Stimulated activated CD8-positive, alpha-beta memory T cell treated with anti-CD3 and anti-CD28 coated beads, Interleukin-12 subunit alpha, Interleukin-12 subunit beta, amount 100 ng/mL, for 1 hour (primary cell): ENCODE measurements at places on chromosomes 3 and 15.

DNA sequence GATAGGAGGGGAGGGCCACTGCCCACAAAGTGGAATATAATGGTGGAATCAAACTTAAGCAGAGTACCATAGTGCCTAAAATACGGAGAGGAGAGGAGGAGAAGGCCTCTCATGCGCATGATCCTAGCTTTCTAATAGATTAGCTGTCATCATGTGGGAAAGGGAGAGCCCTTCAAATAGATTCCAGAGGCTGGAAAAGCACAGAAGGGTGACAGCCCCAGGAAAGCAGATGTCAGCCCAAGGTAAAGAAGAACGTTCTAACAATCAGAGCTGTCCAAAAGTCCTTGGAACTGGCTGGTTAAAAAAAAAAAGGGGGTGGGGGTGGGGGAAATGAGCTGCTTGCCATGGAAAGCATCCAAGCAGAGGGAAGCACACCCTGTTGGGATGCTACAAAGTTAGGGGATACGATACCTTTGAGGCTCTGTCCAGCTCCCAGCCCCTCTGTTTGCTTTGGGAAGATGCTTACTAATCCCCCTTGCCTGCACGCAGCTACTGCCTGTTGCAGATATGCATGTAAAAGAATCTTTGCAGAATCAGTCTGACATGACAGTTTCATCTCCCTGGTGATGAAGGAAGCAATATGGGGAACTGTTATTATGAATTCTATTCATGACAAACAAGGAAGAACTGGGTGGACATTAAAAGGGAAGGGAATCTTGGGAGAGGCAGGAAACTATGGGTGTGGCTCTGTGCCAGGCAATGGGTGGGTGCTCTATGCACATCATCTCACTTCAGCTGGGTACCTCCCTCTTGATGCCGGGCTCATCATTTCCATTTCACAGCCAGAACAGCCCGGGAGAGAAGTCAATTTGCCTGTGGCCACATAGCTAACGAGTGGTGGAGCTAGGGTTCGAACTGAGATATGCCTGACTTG, 10.1 kb upstream of the LMCD1 start:
- no peak for DNase-seq

DNA sequence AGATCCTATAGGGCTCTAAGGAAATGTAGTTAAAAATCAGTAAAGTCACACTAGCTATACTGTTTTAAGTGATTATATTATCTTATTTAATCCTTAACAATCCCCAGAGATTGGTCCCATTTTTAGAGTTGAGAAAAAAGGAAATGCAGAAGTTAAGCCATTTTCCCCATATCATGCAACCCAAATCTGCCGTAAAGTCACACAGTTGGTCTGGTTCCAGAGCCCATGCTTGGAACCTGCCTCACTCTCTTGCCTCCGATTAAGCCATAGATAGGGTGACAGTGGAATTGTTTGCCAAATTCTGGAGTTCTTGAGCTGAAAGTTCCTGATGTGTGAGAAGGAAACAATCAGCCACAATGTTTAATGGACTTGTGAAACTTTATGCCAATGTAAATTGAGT, 2.3 kb upstream of the P2RY13 start:
- DNase-seq = no peak

GRCh38 chr3:125281381-125281780, 68.8 kb upstream of the SLC12A8 start:
- no peak for DNase-seq

DNA sequence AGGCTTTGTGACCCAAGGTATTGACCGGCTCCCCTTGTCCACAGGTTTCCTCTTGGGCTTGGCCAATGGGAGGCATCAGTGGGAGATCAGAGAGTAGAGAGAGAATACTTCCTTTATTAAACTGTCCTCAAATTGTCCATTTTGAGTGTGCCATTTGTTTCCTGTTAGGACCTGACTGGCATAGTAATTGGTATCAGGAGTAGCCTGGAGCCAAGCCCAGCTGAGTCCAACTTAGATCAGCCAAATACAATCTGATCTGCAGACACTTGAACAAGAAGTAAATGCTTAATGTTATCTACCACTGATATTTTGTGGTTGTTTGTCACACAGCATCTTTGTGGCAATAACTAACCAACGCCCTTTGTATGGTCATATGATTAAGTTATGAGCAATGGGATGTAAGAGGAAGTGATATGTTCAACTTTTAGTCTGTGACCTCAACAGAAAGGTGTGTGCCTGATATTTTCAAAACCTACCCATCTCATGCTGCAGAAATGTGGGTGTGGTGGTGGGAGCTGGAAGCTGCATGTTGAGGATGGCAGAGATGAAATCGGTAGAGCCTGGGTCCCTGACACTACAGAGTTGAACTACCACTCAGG, 13.3 kb downstream of the MYD88 start:
- DNase-seq = no peak

DNA sequence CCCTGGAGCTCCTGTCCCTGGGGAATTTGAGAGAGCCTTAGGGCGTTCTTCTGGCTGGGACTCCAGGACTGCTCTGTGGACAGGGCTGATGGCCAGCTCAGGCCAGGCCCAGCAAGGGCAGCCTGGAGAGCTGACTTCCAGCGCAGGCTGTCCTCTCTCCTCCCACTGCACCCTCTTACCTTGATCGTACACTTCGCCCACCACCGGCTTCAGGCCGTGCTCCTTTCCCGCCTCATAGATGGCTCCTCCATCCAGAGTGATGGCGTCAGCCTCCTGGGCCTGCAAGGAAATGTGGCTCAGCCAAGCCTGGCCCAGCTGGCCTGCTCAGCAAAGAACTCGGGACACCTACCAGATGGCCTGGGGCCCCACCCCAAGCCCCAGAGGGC, 3.1 kb downstream of the MELTF start:
- no peak for DNase-seq

- no peak for DNase-seq
Measured at GRCh38 chr3:17398959-17399551, 343.4 kb downstream of the TBC1D5 start.

GRCh38 chr3:65927576-65927975, 111.1 kb downstream of the MAGI1 start:
- no peak for DNase-seq

DNA sequence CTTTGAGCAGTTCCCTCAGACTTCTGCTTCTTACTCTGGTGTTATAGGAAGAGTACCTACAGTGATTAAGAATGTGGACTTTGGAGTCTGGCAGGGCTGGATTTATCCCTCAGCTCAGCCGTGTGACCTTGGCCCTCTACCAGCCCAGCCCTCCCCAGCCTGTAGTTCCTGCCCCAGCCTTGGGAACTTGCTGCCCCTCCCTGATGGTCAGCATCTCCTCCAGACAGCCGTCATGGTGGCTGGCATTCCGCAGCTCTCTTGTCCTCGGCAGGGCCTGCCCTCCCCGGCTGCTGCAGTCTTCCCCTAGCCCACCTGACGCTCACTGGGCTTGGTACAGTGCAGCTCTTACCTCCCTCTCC, 21.9 kb upstream of the CPNE9 start:
- no peak for DNase-seq

DNA sequence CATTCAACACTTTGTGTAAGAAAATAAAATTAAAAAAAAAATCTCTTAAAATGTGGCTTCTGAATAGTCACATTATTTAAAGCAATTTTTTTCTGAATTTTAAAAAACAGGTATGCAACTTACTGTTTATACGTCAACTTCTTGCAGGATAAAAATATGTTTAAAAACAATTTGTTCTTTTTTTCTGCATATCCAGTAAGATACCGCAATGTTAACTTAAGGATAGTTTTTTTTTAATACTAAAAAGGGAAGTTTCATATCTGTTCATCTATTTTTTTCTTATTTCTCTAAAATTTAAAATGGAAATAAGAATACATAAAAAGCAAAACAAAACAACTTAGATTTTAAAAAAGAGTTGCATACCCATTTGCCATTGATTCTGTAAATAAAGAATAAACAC, 27.4 kb downstream of the GOLIM4 start:
- DNase-seq = no peak

GRCh38 chr3:158802409-158803268, 785 bp downstream of the MFSD1 start:
- DNase-seq = no peak

- DNase-seq = no peak
Measured at GRCh38 chr15:76939715-76940114, 8.2 kb downstream of the RCN2 start.

DNA sequence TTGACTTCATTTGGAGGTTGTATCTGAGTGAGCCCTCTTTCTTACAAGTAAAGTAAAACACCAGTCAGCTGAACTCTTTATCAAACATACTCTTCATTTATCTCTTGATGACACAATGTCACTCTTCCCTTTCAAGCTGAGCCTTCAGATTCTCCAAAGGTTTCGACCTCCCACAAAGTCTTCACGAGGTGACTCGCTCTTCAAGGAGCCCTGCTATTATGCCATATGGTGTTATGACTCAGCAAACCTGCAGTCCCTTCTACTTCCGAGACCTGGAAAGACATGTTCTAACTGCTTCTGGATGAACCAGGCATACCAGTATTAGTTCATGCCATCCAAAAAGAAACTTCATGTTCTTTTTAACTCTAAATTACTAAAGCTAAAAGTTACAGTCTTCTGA, 23.1 kb downstream of the AADAC start:
- DNase-seq = no peak

GRCh38 chr15:84911879-84912660, 27.6 kb downstream of the SLC28A1 start:
- DNase-seq = no peak

DNA sequence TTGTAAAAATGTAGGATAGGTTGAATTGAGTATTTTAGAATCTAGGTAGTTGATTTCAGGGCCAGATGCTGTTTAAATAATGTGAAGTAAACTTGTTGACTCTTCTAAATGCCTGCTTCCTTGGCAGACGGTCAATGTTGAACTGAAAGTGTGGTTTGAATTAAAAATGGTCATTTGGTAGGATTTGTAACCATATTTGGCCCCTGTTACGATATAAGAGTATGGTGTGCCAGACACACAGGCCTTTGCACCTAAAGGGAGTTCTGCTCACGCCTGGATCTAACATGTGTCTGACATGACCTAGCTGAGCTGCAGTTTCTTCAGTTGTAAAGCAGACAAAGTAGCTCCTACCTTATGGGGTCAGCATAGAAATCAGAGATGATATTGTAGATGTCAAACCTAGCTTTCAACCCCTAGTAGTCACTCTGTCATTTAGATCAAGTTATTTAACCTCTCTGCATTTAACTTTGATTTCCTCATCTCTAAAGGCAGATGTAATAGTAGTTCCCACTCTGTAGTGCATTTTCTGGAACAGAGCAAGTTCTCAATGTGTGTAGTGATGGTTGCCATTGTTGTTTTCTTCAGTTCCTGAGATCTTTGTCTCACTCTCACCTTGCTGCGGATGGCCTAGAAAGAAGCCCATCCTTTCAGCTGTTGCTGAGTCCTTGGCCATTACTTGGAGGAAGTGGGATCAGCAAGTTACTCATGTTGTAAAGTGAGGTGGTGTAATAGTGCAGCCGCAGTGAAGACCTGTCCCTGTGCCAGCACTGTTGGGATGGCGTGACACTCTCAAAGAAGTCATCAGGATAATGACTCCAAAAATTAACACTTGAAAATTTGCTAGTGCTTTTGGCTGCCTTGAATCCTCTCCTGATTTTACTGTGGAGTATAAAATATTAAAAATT, 90.2 kb downstream of the GHSR start:
- DNase-seq = no peak

DNA sequence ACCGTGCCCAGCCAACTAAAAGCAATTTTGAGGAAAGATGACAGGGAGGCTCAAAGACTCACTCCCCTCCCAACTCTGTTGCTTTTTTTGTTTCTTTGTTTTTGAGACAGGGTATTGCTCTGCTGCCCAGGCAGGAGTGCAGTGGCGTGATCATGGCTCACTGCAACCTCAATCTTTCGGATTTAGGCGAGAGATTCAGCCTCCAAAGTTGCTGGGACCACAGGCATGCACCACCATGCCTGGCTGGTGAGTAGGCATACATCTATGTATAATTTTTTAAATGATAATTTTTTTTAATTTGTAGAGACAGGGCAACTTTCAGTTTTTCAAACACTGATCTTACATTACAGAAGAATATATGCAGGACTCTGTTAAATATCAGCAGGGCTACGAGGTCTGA, 15.8 kb upstream of the THUMPD3 start:
- DNase-seq = no peak

DNA sequence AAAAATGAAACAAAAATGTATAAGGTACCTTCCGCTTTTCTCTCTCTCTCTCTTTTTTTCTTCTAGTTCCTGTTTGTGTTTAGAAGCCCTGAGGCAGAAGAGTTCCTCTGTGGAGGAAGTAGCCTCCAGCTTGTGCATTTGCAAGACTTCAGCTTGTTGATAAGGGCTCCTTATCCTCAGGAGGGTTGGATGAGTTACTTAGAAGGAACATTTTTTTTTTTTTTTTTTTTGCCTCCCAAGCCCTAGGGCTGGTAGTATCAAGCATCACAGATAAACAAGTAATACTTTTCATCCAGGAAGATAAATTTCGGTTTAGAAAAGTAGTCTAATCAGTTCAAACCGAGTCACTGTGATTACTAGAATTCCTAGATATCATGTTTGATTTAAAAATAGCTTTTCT, 91.0 kb upstream of the CBLB start:
- no peak for DNase-seq

- DNase-seq = no peak
Measured at GRCh38 chr3:16086690-16087089, 87.8 kb upstream of the GALNT15 start.

DNA sequence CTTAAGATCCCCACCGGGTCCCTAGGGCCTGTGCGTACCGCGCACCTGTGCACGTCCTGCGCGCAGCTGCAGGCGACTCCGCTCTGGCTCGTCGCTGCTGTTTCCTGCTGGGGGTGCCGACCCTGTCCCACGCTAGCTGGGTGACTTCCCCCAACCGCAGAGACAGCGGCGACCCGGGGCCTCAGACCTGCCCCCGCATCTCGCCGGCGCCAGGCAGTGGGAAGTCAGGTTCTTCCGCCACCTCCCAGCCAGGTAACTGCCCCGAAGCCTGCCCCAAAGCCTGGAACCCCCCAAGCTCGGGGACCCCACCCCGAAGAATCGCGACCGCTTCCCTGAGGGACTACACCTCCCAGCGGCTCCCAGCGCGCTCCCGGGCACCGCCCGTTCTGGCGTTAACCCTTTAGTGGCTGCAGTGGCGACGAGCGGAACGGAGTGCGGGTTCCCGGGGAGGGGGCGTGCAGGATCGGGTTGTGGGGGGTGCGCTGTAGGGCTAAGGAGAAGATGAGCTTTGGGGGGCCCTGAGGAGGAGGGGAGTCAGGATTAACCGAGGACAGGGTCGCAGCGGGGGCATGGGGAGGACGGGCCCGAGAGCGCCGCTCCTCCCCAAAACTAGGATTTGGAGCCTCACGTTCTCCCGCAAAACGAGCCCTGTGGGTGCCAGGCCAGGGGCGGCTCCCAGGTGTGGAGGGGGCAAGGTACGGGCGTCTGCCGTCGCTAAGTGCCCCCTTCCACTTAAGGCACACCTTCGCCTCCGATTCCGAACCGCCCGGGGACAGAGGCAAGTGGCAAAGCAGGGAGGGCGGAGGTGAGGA, 589 bp downstream of the NEIL1 start:
- no peak for DNase-seq

- DNase-seq = no peak
Measured at GRCh38 chr15:63978511-63979261, 67.6 kb downstream of the DAPK2 start.

DNA sequence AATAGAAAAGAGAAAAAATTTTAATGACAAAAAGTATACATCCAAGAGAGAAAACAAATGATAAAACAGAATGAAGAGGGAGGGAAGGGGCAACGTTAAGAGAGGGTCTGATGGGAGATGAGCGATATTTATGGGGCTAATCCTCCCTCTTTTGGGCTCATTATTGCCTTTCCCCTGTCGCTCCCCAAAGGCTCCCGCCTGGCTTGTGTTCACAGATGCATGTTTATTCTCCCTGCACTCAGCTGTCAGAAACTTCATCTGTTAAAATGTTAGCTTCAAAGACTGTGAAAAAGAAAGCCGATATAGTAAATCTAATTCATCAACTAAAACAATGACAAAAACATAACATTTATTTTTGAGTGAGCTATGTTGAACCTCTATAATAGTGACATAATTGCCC, 74.3 kb downstream of the GABRB3 start:
- no peak for DNase-seq
